LHCN-M2 (cell line): ENCODE measurements at places on chromosomes 2 and 18.

- no peak for DNase-seq
Measured at GRCh38 chr18:76494231-76495005, 624 bp downstream of the ZNF516 start.

DNA sequence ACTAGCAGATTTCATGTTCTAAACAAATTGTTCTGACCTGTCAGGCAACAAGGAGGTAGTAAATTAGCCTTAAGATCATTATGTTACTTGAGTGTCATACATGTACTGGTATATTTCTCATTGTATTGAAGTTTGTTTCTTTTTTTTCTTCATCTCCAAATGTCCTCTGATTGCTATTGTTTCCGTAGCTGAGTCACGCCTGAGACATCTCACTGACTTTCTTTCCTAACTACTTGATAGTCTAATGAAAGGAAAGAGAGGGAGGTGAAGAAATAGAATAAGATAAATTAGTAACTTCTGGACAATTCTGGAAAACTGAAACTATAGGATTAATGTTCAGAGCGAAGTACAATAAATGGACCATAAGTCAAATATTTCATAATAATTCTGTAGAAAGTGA is 1049.9 kb downstream of the TSN start:
- DNase-seq, result no peak

DNA sequence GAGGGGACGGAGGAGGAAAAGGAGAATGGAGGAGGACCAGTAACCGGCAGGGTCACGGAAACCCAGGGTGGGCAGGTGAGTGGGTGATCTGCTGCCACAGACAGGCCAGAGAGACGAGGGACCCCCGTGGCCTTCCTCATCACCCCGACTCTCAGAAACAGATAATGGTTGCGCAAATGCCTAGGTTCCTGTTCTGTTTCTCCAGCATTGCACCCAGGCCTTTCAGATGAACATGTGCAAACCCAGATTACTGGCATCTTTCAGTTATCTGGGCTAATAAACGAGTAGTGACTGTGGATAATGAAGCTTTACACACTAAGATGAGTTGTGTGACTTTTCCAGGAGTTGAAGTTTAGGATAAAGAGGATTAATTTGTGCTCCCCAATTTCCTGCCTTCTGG is 46.5 kb downstream of the TET3 start:
- DNase-seq, result no peak

DNA sequence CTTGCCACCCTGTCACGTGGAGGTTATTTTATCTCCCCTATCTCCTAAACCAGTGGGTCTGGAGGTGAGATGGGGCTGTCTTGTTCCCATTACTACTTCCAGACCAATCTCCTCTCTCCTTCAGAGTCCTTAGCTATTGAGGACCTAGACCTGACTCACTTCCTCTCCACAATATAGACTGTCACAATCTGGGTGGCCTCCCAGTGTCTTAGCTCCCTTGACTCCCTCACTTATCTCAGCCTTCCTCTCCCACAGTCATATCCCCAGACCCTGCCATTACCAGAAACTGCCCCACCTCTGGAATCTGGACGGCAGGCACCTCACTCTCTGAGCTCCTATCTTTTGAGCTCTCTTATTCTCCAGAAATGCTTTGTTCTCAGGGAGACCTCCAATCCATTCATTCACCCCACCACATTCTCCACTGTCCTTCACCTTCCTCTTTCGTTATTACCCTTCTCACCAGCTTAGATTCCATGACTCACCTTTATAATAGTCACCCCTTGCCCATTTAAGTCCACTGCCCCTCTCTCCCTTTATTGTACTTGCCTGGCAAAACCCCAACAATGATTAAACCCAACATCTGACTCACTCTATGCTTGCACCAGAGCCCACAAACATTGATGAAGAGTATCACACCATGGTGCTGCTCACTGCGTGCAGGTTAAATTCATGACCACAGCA is 23.3 kb upstream of the SIX3 start:
- peak; percentile 19 for DNase-seq

DNA sequence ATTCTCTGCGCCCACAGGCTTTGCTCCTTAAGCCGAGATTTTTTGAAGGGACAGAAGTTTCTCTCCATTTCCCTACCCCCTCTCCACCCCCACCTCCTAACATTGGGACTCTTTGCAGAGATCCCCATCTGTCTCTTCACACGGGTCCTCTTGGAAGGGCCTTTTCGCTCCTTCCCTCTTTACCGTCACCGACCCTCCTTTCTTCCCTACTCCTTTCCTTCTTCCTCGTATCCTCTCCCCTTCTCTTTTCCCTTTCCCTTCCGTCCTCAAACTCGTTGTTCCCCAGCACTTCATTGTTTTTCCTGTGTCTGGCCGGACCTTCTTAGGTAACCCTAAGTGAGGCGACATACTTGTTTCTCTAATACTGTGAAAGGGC is 660 bp downstream of the COPS7B start:
- DNase-seq, result no peak

- DNase-seq, result no peak
Measured at GRCh38 chr18:77113361-77114151, 19.0 kb downstream of the MBP start.

- DNase-seq, result peak; percentile 79
Measured at GRCh38 chr2:187188783-187189631, 259.0 kb downstream of the CALCRL start.

DNA sequence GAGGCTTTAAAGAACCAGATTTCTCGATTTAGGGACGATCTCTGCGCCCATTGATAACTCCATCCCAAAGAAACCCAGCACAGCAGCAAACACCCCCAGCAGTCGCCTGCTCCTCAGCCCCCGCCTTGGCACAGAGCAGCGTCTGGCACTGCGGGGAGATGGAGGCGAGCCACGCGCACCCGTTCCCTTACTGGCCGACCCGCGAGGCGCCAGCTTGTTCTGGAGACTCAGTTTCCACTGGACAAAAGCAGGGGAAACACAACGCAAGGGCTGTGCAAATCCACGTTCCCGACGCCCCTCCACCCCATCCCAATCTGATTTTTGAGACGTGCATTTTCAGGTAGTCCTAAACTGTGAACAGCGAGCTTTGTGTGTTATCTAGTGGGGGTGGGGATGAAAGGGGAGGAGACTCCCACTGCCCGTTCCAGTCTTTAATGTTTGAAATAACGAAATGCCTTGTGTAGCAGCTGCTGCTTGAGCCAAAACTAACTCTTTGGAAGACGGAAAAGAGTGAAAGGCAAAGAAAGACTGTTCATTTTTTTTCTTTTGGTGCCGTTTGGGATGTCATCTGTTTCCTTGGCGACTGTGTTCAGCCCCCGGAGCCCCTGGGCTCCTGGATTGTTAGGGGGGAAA is 143.2 kb downstream of the MEIS1 start:
- DNase-seq, result no peak

DNA sequence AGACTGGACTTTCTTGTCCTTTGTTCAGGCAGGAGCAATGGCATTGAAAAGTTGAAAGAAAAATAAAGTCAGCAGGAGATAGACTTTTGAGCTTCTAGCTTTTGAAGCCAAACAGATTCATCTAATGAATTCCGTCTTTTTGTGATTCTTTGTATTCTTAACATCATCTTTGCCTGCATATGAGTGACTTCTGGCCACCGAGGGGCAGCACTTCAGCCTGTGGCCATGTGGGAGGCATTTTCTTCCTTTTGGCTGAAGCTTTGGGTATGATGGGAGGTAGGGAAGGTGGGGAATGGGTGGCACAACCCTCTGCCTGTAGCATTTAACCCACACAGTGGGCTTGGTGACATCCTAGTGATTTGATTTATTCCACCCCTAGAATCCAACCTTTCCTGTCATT is 220.6 kb downstream of the SETBP1 start:
- DNase-seq, result no peak

DNA sequence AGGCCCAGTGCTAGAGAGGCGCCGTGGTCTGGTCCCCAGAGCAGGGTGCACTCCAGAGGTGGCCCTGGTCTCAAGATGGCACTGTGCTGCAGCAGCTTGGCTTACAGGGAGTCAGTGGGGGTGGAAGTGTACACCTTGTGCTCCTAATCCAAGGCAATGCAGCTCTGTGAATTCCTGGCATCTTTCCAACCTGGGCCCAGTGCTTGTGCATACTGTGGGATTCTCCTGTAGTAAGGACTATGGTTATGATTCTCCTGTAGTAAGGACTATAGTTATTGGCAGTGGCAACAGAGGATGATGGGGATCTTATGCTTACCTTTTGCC is 616.7 kb upstream of the REG3G start:
- DNase-seq, result no peak

- DNase-seq, result no peak
Measured at GRCh38 chr18:22176420-22177326, 7.3 kb downstream of the GATA6 start.

GRCh38 chr2:1842945-1843344 is 98.6 kb upstream of the PXDN start:
- DNase-seq, result no peak
